Stimulated activated CD4-positive, alpha-beta T cell treated with anti-CD3 and anti-CD28 coated beads, Interleukin-15, amount 100 ng/mL, for 48 hours (primary cell): ENCODE measurements at places on chromosomes 2 and 18.

- DNase-seq = no peak
These were observed 141.8 kb upstream of the SLC35G4 start for GRCh38 chr18:11467611-11468010.

DNA sequence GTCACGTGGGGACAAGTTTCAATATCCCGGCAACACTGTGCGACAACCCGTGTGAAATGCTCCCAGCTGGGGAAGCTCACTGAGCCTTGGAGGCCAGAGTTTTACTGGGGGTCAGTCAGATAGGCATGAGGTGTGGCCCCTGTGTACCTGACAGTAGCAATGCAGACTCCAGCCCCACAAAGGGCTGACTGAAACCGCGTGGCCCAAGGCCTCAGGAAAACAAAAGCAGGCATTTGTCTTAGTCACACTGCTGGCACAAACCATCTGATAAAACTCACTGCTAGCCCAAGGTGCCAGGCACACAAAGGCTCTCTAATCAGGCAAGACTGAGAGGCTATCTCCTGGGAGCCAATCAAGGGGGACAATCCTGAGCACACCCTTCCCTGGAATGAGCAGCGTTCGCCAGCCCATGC lies 786.6 kb upstream of the RAB6C start:
- DNase-seq = no peak

DNA sequence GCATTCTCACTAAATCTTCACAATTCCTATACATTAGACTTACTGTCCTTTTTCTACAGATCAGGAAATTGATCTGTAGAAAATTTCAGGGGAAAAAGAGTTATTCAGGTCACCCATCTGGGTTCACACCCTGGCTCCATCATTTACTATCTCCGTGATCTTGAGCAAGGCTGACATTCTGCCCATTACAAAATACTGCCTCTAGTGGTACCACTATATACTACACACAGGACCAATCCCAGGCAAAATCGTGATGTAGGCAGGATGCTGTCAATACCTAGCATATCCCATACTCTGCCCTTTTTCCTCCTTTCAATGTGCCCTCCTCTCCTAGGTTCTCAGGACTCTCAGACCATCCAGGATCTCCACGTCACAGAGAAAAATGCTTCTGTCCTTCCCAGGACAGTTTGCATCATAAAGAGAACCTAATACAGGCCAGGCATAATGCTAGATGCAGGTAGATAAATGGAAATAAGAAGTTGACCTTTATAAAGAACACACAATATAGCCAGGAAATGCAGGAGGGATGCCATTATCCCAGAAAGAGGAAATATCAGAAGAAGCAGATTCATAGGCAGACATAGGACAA lies 101.9 kb downstream of the CDH20 start:
- no peak for DNase-seq

- DNase-seq = no peak
These were observed 43.3 kb downstream of the PLEKHB2 start for GRCh38 chr2:131148426-131148825.

- no peak for DNase-seq
These were observed 46.7 kb upstream of the LCLAT1 start for GRCh38 chr2:30400151-30400954.

DNA sequence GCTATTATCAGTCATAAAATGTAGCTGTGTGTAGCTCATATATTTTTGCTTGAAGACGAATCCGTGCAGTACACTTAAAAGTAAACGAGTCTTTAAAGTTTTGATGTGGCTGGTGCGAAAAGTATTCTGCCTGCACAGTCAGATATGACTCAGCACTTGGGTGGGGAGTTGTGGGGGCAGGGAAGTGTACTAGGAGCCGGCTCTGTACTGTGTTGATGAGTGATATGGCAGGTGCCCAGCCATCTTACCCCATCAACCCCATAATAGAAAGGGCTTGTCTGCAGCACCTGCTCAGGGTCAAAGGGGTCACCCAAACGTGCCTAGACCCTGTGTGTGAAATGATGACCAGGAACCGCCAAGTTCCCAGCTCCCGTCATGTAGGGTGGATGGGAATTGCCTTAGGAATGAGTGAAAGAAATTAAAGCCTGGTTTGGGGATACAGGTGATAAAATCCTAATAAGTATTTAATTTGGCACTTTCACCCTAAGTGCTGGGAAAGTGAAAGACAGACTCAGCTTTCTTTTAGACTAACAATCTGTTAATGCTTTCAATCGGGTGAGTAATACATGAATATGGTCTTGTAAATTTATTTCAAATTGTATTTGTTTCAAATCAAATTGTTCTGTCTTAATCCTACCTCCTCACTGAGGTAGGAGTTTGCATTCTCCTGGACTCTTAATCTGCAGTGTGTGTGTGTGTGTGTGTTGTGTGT lies 48.0 kb downstream of the BCL2L11 start:
- DNase-seq = peak; percentile 66

- no peak for DNase-seq
These were observed 28.6 kb upstream of the GALNT5 start for GRCh38 chr2:157228946-157229345.

GRCh38 chr2:120383631-120384340 lies 37.9 kb downstream of the INHBB start:
- DNase-seq = no peak

DNA sequence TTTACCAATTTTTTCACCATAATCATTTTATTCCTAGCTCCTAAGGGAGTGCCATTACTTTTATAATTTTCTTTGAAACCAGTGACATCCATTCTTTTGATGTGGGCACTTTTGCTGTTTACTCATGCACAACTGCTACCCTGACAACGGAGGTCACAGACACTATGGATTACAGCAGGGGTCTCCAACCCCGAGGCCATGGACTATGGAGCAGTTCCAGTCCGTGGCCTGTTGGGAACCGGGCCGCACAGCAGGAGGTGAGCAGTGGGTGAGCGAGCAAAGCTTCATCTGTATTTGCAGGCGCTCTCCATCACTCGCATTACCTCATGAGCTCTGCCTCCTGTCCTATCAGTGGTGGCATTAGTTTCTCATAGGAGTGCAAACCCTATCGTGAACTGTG lies 34.6 kb downstream of the PRPF40A start:
- no peak for DNase-seq

DNA sequence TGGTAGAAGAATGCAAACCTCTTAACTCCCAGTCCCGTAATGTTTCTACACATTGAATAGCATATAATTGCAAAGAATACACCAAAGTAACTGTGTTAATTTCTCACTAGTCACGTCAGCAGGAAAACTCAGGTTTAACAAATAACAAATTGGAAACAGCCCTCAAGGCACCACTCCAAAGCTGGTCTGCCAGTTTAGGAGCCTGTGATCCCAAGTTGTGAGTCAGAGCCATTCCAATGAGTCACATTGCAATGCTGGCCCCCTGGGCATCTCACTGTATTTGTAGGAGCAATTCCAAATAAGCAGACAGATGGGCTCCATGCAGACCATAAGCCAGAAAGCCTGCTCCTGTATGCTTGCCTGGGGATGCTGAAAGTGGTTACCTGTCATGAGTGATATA lies 143.2 kb upstream of the SETBP1 start:
- DNase-seq = no peak

- no peak for DNase-seq
These were observed 389.4 kb downstream of the CDH2 start for GRCh38 chr18:27787547-27787946.

GRCh38 chr2:10906926-10907625 lies 4.7 kb upstream of the KCNF1 start:
- DNase-seq = no peak

- no peak for DNase-seq
These were observed 716.7 kb downstream of the DCDC2C start for GRCh38 chr2:4420032-4420431.

DNA sequence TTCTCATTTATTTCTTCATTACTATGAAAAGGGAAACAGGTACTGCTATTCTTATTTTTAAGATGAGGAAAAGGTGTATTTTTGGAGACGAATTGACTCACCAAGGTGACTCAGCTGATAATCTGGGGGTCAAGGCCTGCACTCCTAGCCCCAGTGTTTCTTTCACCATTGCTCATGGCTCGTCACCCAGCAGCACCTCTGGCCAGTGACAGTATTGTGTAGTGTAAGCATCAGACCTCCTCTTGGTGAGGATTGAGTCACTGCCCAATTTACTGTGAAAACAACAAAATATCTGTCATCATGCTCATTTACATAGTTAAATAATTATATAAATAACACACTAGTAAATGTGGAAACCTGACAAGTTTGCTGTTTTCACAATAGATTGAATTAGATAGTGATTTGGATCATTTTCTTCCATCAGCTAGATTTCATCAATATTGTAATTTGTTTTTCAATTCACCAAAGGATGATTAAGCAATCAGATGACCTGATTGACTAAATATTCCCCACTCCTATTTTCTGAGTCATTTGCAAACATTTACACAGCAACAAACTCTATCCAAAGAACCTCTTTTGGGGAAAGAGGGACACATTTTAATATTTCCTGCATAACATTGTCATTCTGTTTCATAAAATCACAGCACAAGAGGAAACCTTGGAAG lies 492.8 kb upstream of the RAB12 start:
- no peak for DNase-seq

DNA sequence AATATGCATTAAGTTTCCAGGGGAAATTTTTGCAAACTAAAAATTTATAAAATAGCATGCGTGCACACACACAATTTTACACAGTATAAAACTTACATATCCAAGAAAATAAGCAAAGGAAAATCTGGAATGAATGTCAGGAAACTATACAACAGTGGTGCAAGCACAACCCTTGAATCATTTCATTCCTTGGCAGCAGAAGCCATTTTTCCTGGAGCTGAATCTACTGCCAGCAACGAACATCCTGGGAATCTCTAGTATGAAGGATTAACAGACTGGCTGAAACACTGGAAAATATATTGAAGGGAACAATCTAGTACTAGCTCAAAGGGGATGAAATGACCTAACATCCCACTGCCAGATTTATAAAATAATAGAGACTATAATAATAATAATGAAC lies 235.3 kb downstream of the DYM start:
- no peak for DNase-seq

- no peak for DNase-seq
These were observed 414.9 kb upstream of the FSHR start for GRCh38 chr2:49569176-49569575.

GRCh38 chr2:61044636-61045035 lies 21.0 kb upstream of the SANBR start:
- no peak for DNase-seq

DNA sequence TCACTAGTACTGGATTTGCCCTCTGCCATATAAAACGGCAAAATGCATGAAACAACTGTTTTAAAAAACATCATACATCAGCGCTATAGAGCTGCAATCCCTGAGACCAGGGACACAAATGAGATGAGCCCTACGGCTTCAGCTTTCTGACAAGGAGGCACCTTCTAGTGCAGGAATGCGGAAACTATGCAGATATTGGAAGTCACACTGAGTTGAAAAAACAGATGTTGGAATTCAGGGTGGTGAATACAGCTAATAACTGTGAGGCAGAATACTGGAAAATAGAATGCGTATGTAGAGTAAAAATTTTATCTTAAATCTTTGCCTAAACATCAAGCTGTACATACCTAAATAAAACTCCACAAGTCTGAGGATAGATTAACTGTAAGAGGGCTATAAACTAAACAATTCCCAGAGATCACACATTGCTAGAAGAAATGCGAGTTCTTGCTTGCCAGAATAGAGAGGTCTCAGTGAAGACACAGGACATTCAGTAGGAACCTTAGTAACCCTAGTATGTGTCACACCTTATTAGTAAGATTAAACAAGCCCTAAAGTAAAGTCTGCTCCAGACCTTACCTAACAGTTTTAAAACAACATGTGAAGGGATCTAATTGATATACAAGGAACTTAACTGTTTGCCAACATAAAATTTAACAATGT lies 541.4 kb upstream of the DDX18 start:
- no peak for DNase-seq

DNA sequence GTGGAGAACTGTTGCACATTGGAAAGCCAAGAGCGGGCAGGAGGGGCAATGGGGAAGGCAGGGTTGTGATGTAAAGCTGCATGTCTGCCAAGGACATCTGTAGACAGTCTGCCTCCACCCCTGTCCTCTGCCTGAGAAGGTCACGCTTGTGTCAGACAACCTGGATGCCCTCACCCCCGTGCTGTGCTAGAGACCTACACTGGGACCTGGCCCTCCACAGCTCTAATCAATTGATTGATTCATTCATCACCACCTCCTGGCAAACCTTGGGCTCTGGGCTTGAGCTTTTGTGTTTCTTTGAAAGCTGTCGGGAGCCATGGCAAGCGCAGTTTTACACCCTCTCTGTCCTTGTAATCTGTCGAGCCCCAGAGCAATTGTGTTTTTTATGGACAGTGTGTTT lies 41.1 kb downstream of the MARCO start:
- no peak for DNase-seq

GRCh38 chr2:178843697-178844096 lies 36.5 kb upstream of the TTN start:
- no peak for DNase-seq

- no peak for DNase-seq
These were observed 5.0 kb downstream of the HAAO start for GRCh38 chr2:42787424-42787787.

DNA sequence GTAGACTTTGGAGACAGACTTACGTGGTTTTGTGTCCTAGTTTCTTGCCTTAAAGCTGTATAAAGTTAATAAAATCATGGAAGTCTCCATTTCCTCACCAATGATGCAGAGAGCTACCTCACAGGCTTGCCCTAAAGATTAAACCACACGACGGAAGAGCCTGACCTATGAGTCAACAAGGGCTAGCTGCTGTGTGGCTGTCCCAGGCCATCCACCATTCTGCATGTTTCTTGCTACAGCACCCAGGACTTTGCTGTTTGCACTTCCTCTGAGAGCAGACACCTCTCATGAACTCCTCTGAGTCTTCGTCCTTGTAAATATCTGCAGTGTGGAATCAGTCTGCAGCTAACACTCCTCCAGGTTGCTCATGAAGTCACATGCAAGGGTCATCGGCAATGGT lies 160.0 kb upstream of the TRIB2 start:
- no peak for DNase-seq

DNA sequence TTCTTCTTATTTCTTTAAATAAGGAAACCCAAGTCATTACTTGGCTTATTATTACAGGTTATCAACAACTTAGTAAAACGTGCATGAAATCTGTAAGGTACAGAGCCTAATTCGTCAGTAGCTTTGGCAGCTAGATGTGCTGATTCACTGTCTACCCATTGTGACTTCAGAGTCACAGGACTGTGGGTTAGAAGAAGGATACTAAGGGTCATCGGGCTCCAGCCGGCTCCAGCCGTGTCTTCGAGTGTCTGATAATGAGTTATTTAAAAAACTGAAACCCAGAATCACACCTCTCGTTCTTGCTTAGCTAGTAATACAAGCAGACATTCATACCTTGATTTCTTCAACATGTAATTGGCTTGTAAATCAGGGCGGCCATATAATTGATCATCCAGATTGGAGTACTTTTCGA lies 170.5 kb downstream of the FMNL2 start:
- DNase-seq = no peak

DNA sequence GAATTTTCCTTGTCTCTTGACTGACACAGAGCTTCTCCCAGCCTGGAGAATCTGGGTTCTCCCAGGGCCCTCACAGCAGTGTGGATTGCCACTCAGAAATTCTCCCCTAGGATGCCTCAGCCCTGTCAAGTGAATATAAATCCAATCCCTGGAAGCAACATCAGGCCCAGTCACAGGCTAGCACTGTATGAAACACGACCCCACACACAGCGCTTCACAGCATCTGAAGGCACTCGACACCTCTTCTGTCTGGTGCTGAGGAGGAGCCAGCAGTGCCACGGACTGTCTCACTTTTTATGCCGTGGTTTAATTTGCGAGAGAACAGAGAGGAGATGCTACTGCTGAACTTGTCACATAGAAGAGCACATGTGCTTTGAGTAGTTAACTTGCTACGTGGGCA lies 164.5 kb downstream of the NAPG start:
- no peak for DNase-seq

GRCh38 chr18:58580078-58580477 lies 48.8 kb downstream of the ALPK2 start:
- no peak for DNase-seq
